Adrenal gland (tissue), 19 donors: ENCODE measurements at places on chromosomes 7 and 10. TPM values are rescaled to one million over a fixed set of nuclear protein-coding genes. Genes with fewer than 3 reads are reported as not detected.

The NCF1 gene
- 5.9 TPM for polyA plus RNA-seq

The ASZ1 gene
- polyA plus RNA-seq: not detected

The EZH2 gene
- 2.3 TPM for polyA plus RNA-seq

The CALML3 gene
- not detected for polyA plus RNA-seq
